A375 (cell line): ENCODE measurements at places on chromosomes 7 and 10. TPM values are rescaled to one million over a fixed set of nuclear protein-coding genes. Genes with fewer than 3 reads are reported as not detected.

The OR13A1 gene
- total RNA-seq: not detected in 2 replicates

The FKBP6 gene
- total RNA-seq: not detected in 2 replicates

The KCNMA1 gene
- 11.8 and 13.5 TPM in 2 replicates for total RNA-seq

The UTF1 gene
- not detected in 2 replicates for total RNA-seq

The WBP1L gene
- total RNA-seq: 13.2 and 16.1 TPM in 2 replicates
